ENCODE measurements at places on chromosomes 2 and 18.

DNA sequence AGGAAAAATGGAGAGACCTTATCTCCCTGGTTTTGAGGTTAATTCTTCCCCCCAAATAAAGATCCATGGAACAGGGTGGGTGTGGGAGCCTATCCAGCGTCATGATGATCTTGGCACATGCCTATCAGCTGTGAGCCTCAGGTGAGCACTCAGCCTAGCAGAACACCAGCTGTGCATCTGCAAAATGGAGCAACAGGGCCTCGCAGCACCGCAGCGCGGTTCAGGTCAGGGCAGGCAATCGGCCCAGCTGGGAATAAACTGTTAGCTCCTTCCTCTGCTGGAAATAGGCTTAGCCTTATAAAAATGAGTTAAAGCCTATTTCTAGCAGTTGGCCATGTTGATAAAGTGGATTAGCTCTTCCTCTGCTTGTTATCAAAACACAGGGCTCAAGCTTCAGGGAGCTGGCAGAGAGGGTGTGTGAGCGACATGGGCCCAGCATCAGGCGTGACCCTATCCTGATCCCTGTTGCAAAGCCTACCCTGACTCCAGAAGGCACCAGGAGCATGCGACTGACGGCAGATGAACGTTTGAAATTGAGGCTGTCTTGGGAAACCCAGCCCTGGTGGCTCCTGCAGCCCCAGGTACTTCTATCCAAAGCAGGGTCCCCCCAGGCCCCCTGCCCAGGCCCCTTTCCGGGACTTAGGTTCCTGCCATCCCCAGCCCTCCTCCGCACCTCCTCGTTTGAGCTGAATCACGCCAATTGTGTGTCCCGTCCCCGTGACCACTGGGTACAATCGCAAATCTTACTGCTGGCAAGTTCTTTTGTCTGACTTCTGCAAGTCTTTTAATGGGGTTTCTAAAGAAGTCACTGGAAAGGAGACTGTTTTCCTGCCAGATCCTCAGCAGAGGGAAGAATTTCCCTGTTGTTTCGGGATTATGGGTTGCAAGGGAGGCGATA lies 35.4 kb downstream of the ARHGEF4 start:
- no peak for DNase-seq

- DNase-seq, result no peak
These were observed 1.8 kb upstream of the HDAC4 start for GRCh38 chr2:239402666-239403065.

DNA sequence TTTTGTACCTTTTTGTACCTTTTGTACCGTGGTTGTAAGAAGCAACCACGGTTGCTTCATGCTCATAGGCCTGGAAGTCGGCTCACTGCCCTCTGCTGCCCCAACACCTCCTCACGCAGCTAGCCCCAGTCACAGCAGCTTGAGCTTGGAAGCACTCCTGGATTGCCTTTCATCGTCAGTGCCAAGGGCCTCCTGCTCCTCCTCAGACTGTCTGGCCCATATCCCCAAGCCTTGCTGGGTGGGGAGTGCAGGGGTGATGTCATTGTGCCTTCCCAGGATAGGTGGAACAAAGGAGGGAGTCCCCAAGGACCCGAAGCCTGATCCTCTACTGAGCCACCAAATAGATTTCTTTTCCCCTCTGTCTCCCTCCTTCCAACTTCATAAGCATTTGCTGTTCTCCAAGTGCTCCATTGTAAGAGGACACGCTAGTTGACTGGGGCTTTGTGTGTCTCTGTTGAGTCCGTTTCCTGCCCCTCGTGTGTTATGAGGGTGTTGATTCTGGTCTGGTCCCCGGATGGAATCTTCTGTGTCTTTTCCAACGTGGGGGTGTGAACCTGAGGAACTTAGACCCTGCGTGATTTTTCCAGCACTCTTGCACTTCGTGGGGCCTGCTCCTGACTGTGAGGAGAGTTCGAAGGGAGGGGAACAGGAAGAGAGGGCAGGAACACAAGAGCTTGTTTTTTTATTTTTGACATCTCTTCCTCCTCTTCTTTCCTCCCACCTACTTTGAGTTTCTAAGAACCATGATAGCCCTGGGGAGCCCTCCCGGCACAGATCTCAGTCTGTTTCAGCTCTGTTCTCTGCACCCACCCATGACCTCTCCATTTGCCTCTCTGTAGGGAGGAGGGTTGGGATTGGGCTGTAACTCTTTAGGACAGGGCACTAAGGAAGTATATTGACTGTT lies 127.2 kb upstream of the EML6 start:
- DNase-seq, result no peak

- no peak for DNase-seq
These were observed 290.2 kb downstream of the LPIN1 start for GRCh38 chr2:12036640-12036983.

GRCh38 chr2:42048299-42049220 lies 739 bp downstream of the PKDCC start:
- DNase-seq, result no peak

GRCh38 chr2:160144280-160144990 lies 55.6 kb downstream of the ITGB6 start:
- DNase-seq, result no peak

DNA sequence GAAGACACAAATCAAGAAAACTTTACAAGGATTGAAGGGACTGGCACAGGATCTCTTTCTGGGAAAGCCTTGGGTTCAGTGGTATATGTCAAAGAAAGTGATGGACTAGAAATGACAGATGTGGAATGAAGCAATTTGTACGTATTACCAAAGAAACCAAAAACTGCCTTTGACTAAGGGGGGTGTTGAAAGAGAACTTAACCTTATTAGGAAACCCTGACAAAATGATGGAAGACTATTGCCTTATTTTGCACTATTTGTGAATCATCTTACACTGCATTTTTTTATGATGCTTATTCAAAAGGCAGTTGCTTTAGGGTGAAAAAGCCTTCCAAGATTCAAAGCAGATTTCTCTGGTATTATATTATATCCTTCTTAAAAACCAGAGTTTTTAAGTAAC lies 4.0 kb downstream of the TSGA10 start:
- DNase-seq, result no peak

GRCh38 chr2:66667301-66667700 lies 232.4 kb downstream of the MEIS1 start:
- no peak for DNase-seq

GRCh38 chr2:215401896-215402379 lies 33.9 kb downstream of the FN1 start:
- no peak for DNase-seq

DNA sequence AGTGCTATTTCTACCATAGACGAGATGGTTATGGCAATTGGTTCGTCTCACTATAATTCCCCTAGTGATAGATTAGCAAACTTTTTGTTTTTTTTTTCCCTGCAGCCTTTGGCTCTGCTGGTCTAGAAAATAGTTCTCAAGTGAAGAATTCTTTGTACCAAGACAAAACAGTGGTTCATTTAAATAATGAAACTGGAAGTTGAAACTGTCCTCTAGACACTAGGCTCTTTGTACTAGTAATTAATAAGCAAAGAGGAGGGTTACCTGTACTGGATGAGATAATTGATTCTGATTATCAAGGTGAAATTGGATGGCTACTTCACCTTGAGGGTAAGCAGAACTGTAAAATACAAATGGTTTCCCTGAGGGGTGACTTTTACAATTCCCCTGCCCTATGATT lies 156.9 kb upstream of the DCC start:
- DNase-seq, result no peak

GRCh38 chr2:221553333-221553732 lies 18.8 kb downstream of the EPHA4 start:
- no peak for DNase-seq

DNA sequence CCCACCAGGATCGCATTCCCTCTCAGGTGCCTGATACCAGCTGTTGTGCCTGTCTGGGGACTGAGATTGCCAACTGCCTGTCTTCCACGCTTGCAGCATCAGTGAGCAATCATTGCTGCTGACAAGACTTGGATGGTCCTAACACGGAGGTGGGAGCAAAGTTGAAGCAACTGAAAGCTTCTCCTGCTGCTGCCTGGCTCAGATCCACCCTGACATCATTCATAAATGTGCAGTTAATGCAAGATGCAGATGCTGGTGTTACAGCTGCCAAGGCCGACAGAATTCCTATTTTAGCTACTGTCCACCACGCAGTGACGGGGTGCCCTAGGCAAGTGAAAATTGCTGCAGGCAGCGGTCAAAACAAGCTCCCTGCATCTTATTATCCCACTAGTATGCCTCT lies 131.4 kb downstream of the VWC2L start:
- no peak for DNase-seq

DNA sequence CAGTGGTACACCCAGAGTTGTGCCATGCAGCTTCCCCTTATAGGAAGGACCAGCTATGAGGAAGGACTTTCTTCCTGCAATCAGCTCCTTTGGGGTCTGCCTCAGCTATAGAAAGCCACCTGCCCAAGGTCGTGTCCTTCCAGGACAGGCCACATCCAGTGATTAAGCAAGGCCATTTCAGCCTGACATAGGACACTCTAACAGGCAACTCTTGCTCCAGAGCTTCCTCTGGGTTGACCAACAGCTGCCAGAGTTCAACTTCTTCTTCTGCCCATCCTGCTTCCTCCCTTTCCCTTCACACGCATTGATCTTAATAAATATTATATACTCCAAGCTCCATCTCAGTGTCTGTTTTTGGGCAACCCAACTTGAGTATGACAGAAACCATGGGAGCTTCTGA lies 12.8 kb downstream of the LRP2 start:
- no peak for DNase-seq

Measured in LNCaP clone FGC (cell line).